ENCODE measurements at places on chromosomes 6 and 20. TPM values are rescaled to one million over a fixed set of nuclear protein-coding genes. Genes with fewer than 3 reads are reported as not detected.

- DNase-seq = no peak
These were observed 124.6 kb downstream of the EYA2 start for GRCh38 chr20:47019121-47019824.

GRCh38 chr20:50083034-50083433, 29.9 kb downstream of the UBE2V1 start:
- DNase-seq = no peak

The GPR6 gene
- total RNA-seq = not detected

The PLA2G7 gene
- 1.2 TPM for total RNA-seq

The CYP21A2 gene
- 0.14 TPM for total RNA-seq
